ENCODE measurements at places on chromosomes 3 and 15.

DNA sequence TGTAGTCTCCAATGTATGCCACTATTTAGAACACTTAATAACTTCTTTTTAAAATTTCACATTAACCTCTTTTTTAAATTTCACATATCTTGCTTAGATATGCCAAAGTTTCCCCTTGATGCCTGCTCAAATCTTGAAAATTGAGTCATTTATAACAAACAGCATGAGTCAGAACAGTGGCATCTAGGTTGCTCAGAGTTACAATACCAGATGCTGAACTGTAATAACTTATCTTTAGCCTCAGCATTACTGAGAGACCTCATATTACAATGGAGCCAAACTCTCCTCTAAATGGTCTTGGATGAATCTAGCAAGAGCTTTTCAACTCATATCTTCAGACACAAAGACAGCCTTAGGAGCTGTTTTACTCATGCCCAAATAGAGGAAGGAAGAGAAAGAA is 439.3 kb upstream of the ARPP21 start:
- no peak for DNase-seq

- DNase-seq = no peak
Measured at GRCh38 chr3:42264399-42265058, 1.5 kb downstream of the CCK start.

DNA sequence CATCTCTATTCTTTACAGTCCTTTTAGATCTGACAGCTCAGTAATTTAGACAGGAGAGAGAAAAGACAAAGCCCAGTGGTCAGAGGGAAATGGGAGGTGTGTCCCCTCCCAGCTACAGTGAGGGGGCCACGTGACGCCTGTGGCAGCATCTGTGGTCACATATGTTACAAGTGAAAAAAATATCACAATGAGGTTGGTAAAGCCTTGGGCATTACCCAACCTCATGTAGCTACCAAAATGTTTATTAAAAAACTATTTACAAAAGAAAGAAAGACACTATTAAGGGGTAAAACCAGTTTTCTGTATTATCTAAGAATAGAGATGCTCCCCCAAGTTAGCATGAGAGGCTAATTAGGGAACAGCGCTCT is 42.9 kb upstream of the PLCL2 start:
- DNase-seq = peak; percentile 34

GRCh38 chr3:178181088-178181487 is 355.1 kb upstream of the KCNMB2 start:
- no peak for DNase-seq

GRCh38 chr3:115512565-115513415 is 110.5 kb upstream of the GAP43 start:
- DNase-seq = no peak

DNA sequence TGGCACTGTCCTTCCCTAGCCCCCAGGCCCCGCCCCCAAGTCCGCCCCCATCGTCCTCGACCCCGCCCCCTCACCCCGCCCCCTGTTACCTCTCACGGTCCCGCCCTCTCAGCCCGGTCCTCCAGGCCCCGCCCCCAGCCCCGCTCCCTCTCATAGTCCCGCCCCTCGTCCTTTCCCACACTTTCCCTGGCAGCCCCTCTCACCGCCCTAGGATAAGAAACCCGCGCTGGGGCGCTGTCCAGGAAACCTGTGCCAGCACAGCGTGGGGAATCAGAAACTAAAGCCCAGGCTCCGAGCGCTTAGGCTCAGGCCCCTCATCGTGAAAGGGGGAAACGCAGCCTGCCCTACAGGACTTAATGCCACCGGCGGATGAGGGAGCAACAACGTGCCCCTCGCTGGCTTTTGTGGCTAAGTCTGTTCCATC is 20.9 kb downstream of the TRPM1 start:
- peak; percentile 4 for DNase-seq

All from T-helper 9 cell (primary cell).